ENCODE measurements at places on chromosomes 2 and 18. TPM values are rescaled to one million over a fixed set of nuclear protein-coding genes. Genes with fewer than 3 reads are reported as not detected.

IL37 gene
- polyA plus RNA-seq = not detected

SLC40A1 gene
- polyA plus RNA-seq = 12.6 TPM

NBEAL1 gene
- polyA plus RNA-seq = 5.2 TPM

DQX1 gene
- 0.78 TPM for polyA plus RNA-seq

NT5DC4 gene
- not detected for polyA plus RNA-seq

VWA3B gene
- not detected for polyA plus RNA-seq

CCDC88A gene
- polyA plus RNA-seq = 224 TPM

REG3G gene
- polyA plus RNA-seq = not detected

RAD51AP2 gene
- polyA plus RNA-seq = 0.54 TPM

CTNNA2 gene
- polyA plus RNA-seq = 184 TPM

BMPR2 gene
- 18.4 TPM for polyA plus RNA-seq

LCT gene
- polyA plus RNA-seq = not detected

SLC4A5 gene
- polyA plus RNA-seq = 3.2 TPM

FBXO48 gene
- 0.45 TPM for polyA plus RNA-seq

ADRA2B gene
- polyA plus RNA-seq = not detected

UGT1A4 gene
- polyA plus RNA-seq = not detected

FOXI3 gene
- polyA plus RNA-seq = not detected

SDC1 gene
- polyA plus RNA-seq = 14.9 TPM

CLEC4F gene
- not detected for polyA plus RNA-seq

C2orf66 gene
- polyA plus RNA-seq = 1.4 TPM

Measured in neural cell (in vitro differentiated cells).